ENCODE measurements at places on chromosomes 2 and 18.

DNA sequence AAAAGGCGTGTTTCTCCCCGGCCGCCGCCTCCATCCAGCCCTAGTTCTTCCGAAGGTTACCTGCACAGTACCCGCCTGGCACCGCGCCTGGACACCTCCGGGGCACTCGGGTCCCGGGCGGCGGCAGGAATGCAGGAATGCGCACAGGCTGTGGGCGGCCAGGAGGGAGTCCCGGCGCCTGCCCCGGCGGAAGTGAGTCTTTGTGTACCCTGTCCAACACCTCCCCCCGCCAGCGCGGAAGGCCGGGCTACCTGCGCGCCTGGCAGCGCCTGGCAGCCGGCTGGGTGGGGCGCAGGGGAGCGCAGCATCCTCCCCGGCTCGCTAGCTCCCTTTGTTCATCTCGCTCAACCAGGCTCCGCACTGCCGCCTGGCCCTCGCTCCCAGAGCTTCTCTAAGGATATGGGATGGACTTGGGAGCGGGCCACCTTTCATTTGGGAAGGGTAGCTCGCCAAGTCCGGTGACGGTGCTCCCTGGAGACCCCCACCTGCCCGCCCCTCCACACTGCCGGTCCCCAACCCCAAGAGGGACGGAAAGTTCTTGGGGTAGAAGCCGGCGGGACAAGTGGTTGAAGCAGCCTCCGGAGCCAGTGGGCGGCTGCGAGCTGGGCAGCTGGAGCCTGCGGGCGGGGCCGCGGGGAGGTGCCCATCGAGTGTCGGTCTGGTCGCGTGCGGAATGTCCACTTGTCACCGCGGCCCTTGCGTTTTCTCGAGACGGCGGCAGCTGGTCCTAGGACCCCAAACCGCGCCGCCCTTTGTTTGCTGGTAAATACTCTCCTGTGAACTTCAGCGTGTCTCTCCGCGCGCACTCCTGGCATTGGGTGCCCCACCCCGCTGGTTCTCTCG is 1.2 kb upstream of the ST6GAL2 start:
- no peak for DNase-seq

- no peak for DNase-seq
Measured at GRCh38 chr2:65557616-65558573, 125.5 kb upstream of the SPRED2 start.

DNA sequence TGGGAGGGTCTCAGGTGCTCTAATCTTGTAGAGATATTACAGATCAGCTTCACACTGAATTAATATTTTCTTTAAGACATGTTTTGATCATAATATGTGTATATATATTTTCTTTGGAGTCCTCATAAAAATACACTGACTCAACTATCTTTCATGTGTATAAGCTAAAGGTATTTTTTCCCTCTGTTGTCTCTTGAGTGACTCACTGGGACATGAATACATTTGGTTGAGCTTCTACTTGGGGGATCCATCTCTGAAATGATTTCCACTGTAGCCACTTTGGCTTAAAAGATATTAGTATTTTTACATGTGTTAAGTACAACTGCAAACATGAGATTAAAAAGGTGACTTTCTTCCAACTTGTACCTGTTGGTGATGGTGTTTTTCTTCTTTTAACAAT is 140.8 kb downstream of the TTN start:
- no peak for DNase-seq

- no peak for DNase-seq
Measured at GRCh38 chr2:144438801-144439631, 80.9 kb downstream of the ZEB2 start.

GRCh38 chr2:125746321-125747164 is 909.4 kb upstream of the GYPC start:
- no peak for DNase-seq

DNA sequence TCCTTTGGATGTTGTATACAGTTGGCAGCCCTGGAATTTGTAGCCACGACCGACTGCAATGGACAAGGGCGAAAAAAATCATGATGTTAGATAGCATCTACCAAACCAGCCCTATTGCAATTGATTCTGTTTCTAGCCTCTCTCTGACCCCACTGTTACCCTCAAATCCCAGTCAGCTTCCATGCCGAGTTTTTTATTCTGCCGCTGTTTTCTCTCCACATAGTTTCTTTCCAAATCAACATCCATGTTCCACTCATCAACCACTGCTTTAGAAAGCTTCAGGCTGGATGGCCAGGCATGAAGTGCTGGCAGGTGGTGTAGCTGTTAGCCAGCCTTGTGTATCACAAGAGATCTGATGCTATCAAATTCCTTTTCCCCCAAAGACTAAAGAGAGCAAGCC is 272.8 kb downstream of the FIGN start:
- no peak for DNase-seq

DNA sequence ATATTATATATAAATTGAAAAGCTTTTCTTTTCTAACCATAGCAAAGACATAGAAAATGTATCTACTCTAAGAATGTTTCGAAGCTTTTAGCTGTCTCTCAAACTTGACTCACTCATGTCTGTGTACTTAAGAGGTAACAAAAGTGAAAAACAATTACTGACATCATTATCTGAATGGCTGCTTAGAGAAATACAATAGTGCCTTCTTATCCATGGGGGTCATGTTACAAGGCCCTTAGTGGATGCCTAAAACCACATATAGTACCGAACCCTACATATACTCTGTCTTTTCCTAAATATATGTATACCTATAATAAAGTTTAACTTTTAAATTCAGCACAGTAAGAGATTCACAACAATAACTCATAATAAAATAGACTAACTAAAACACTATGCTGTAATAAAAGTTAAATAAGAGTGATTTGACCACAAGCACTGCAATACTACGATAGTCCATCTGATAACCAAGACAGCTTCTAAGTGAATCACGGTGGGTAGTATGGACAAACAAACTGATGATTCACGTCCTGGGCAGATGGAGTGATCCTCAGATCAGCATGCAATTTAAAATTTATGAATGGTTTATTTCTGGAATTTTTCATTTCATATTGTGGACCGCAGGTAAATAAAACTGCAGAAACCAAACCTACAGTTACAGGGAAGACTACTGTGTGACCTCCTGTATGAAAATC is 246.2 kb downstream of the XIRP2 start:
- DNase-seq = no peak

- no peak for DNase-seq
Measured at GRCh38 chr2:7379799-7380198, 462.6 kb downstream of the RNF144A start.

- no peak for DNase-seq
Measured at GRCh38 chr2:119008108-119008507, 66.1 kb downstream of the MARCO start.

DNA sequence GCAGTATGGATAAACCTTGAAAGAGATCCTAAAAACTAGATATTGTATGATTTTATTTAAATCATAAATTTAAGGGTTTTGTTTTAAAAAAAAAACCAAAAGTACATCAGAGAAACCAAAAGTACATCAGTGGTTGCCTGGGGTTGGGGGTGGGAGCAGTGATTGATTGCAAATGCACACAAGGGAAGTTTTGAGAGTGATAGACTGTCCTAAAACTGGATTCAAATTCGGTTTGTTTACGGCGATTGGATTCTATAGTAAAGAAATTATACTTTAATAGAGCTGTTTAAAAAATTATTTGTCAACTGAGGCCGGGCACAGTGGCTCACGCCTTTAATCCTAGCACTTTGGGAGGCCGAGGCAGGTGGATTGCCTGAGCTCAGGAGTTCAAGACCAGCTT is 179.8 kb downstream of the METTL4 start:
- DNase-seq = no peak

DNA sequence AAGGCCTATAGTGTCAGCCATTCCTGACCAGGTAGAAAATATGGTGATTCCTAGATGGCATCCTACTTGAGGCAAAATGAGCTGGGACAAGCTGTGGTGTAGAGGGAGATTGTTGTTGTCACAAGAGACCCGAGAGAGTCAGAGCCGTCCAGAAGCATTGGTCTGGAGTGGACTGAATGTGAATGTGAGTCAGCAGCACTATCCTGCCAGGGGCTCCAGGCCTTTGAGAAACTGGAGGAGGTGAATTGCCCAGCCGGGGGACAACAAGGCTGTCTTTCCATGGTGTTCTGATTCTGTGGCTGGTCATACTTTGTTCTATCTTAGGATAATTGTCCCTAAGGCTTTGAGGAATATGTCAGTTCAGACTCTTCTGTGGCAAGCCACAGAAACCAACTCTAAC is 29.4 kb upstream of the EIF2AK3 start:
- DNase-seq = no peak

DNA sequence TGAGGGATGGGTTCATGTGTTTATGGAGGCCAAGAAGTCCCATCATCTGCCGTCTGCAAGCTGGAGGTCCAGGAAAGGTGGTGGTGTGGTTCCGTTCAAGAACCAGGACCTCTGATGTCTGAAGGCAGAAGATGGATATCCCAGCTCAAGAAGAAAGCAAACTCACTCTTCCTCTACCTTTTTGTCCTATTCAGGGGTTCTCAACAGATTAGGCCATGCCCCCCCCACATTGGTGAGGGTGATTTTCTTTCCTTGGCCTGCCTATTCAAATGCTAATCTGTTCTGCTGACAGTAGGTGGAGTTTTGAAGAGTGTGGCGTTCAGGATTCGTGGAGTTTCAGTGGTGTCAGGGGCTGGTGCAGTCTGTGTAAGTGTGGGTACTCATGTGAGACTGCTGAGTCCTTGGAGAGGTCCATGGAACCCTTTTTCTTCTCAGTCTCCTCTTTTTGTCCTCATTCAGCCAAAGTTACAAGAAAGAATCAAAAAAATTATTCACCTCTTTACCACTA is 5.9 kb downstream of the MSL3B start:
- DNase-seq = no peak

All from activated gamma-delta T cell treated with Interleukin-2 at 50 U/mL for 16 hours (primary cell).